ENCODE measurements at places on chromosomes 7 and 10. TPM values are rescaled to one million over a fixed set of nuclear protein-coding genes. Genes with fewer than 3 reads are reported as not detected.

Gene BRAF
- total RNA-seq, result 29.7 TPM

Gene ITGA8
- not detected for total RNA-seq

Gene GDF10
- 0.43 TPM for total RNA-seq

Gene ANKRD1
- not detected for total RNA-seq

Gene ASIC3
- 3.3 TPM for total RNA-seq

Gene CLCN1
- total RNA-seq, result not detected

Gene TCERG1L
- not detected for total RNA-seq

Gene GRM3
- total RNA-seq, result not detected

Gene MBL2
- total RNA-seq, result not detected

Gene FOXP2
- not detected for total RNA-seq

Gene PDE6C
- total RNA-seq, result not detected

Gene DOCK1
- 0.14 TPM for total RNA-seq

Gene SPOCK2
- total RNA-seq, result 85.7 TPM

Gene STMP1
- 19.8 TPM for total RNA-seq

Gene NPFFR1
- total RNA-seq, result not detected

Gene MARCHF5
- 29.5 TPM for total RNA-seq

Gene FBXW4
- 25.2 TPM for total RNA-seq

Gene SPDYE2B
- total RNA-seq, result not detected

Gene GPR158
- total RNA-seq, result not detected

Gene ADAMTS14
- 0.14 TPM for total RNA-seq

Gene SNX10
- 18.5 TPM for total RNA-seq

Gene RGR
- total RNA-seq, result not detected

Gene RABGEF1
- 21.3 TPM for total RNA-seq

Gene CUEDC2
- total RNA-seq, result 44.3 TPM

Gene LAMB1
- 0.46 TPM for total RNA-seq

Gene EIF3B
- 483 TPM for total RNA-seq

Gene PTPRE
- 46.1 TPM for total RNA-seq

Gene HSPB1
- 53.8 TPM for total RNA-seq

Gene SPDYE2
- total RNA-seq, result not detected

Gene PWWP2B
- total RNA-seq, result 3.3 TPM

Gene CYP2C19
- total RNA-seq, result not detected

Gene LRRC4
- total RNA-seq, result 2.8 TPM

Gene ENTPD1
- 0.23 TPM for total RNA-seq

Gene C7orf57
- total RNA-seq, result 0.45 TPM

Gene EIF4H
- 427 TPM for total RNA-seq

Gene VGF
- not detected for total RNA-seq

Gene ACHE
- 0.32 TPM for total RNA-seq

Gene SLC29A3
- total RNA-seq, result 5.5 TPM

Gene HIF1AN
- total RNA-seq, result 42.8 TPM

Gene EPDR1
- total RNA-seq, result 1.0 TPM

Gene DTX2
- total RNA-seq, result 21.7 TPM
